ENCODE measurements at places on chromosomes 3 and 15. TPM values are rescaled to one million over a fixed set of nuclear protein-coding genes. Genes with fewer than 3 reads are reported as not detected.

DNA sequence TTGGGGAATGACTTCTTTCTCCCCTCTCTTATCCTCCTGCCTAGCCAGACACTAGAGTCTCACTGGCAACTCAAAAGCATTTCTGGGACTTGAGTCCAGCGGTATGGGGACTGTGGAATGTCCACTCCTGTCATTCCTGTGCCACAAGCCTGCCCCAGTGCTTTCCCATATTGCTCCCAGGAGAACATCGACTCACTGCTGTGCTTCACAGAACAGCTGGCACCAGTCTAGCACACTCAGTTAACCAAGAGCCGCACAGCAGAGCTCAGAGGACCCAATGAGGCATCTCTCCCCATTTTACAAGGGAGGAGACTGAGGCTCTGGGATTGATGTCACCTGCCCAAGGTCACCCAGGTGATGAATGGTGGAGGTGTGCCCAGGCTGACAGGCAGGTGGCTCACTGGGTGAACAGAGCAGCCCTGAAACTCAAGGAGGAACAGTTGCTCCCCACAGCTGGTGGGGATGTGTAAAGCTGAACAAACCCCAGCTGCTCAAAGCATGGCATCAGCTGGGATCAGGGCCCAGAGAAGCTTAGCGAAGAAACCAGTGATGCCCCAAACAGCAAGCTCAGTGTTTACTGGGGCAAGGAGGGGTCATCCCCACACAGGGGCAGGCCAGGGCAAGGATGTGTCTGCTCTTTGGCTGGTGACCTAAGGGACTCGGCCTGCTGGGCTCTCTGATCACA is 35.4 kb upstream of the DUSP7 start:
- no peaks in the 10 kb centered on the region for H3K27me3 ChIP-seq
- DNase-seq: no peak
- peaks cover 12% of the 10 kb centered on the region for H3K4me1 ChIP-seq

Gene RTP3
- not detected for total RNA-seq

GRCh38 chr3:101646726-101647125 is 30.2 kb downstream of the ZBTB11 start:
- no peak for DNase-seq
- no peaks in the 10 kb centered on the region for H3K27me3 ChIP-seq
- peaks cover 36% of the 10 kb centered on the region for H3K4me1 ChIP-seq
- no peak overlapping the region for H3K4me3 ChIP-seq
- peaks cover 27% of the 10 kb centered on the region for H3K36me3 ChIP-seq
- no peak overlapping the region for H3K27ac ChIP-seq

DNA sequence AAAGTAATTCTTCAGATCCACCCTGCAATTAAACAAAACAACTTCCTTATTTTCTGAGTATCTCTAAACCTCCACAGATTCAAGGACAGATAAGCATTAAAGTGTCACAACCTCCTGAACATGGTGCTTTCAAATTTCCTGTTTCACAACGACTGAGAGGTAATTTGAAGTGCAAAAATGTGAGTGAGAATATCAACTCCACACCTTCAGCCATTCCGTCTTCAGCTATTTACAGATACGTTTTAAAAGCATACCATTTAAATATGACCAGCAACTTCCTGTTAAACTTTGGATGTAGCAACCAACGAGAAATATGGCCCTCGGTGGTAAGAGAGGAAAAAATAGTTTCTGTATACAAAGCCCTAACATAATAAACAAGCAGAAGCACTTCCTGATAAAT is 32.1 kb upstream of the PCSK6 start:
- H3K36me3 ChIP-seq: no peaks in the 10 kb centered on the region
- no peak overlapping the region for H3K27ac ChIP-seq
- no peak overlapping the region for H3K4me3 ChIP-seq
- H3K27me3 ChIP-seq: peaks cover 12% of the 10 kb centered on the region
- no peak for DNase-seq
- peaks cover 5% of the 10 kb centered on the region for H3K4me1 ChIP-seq

Gene ACTRT3
- total RNA-seq: 0.20 TPM

GRCh38 chr15:99068186-99068585 is 36.7 kb upstream of the SYNM start:
- DNase-seq: no peak
- no peak overlapping the region for H3K27ac ChIP-seq
- H3K4me1 ChIP-seq: no peaks in the 10 kb centered on the region
- no peaks in the 10 kb centered on the region for H3K36me3 ChIP-seq
- peaks cover 5% of the 10 kb centered on the region for H3K27me3 ChIP-seq

- peak overlapping the region; percentile 63 for H3K4me3 ChIP-seq
- peaks cover 32% of the 10 kb centered on the region for H3K36me3 ChIP-seq
- DNase-seq: peak; percentile 54
- H3K4me1 ChIP-seq: peaks cover 91% of the 10 kb centered on the region
- H3K27me3 ChIP-seq: peaks cover 2% of the 10 kb centered on the region
Measured at GRCh38 chr15:60584355-60584998, 105.5 kb upstream of the ICE2 start.

DNA sequence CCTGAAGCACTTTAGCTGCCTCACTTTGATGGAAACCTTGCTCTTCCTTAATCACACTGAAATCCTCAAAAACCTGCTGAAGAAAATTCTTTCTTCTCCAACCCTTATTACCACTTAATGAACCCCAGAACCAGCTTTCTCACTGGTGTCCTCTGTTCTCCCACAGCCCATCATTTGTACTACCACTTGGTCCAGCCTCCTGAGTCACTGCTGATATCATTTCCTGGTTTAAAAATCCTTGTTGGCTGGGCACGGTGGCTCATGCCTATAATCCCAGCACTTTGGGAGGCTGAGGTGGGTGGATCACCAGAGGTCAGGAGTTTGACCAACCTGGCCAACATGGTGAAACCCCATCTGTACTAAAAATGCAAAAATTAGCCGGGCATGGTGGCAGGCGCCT is 418.6 kb upstream of the KCNMB2 start:
- H3K27me3 ChIP-seq: no peaks in the 10 kb centered on the region
- no peaks in the 10 kb centered on the region for H3K4me1 ChIP-seq
- no peaks in the 10 kb centered on the region for H3K36me3 ChIP-seq
- H3K4me3 ChIP-seq: no peak overlapping the region
- no peak for DNase-seq
- H3K27ac ChIP-seq: no peak overlapping the region

- no peaks in the 10 kb centered on the region for H3K36me3 ChIP-seq
- no peak for DNase-seq
- no peaks in the 10 kb centered on the region for H3K4me1 ChIP-seq
- no peak overlapping the region for H3K27ac ChIP-seq
- no peaks in the 10 kb centered on the region for H3K27me3 ChIP-seq
- no peak overlapping the region for H3K4me3 ChIP-seq
Measured at GRCh38 chr3:26291840-26292239, 330.7 kb upstream of the LRRC3B start.

Gene CIB2
- 0.55 TPM for total RNA-seq

- peaks cover 5% of the 10 kb centered on the region for H3K27me3 ChIP-seq
- no peak for DNase-seq
- no peaks in the 10 kb centered on the region for H3K4me1 ChIP-seq
- H3K36me3 ChIP-seq: no peaks in the 10 kb centered on the region
- H3K27ac ChIP-seq: no peak overlapping the region
Measured at GRCh38 chr3:42421818-42422796, 11.7 kb upstream of the LYZL4 start.

Gene GNAT1
- not detected for total RNA-seq

Gene SUCNR1
- total RNA-seq: not detected

DNA sequence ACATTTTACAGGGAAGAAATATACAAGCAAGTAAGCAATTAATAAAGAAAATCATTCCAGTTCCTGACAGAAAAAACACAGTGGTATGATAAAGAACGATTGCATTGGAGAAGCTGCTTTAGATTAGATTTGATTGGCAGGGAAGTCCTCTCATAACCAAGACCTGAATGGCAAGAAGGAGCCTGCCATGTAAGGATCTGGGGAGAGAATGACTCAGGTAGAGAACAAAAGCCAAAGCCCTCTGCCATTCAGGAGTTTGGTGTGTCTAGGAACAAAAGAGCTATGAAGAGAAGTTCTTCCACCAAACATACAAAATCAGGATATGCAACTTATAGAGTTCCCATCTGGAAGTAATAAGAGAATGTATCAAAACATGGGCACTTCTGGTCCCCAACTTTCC is 57.6 kb downstream of the SIDT1 start:
- peaks cover 52% of the 10 kb centered on the region for H3K36me3 ChIP-seq
- DNase-seq: no peak
- no peak overlapping the region for H3K4me3 ChIP-seq
- H3K4me1 ChIP-seq: peaks cover 6% of the 10 kb centered on the region
- H3K27ac ChIP-seq: no peak overlapping the region
- H3K27me3 ChIP-seq: no peaks in the 10 kb centered on the region

Gene CYP8B1
- not detected for total RNA-seq

DNA sequence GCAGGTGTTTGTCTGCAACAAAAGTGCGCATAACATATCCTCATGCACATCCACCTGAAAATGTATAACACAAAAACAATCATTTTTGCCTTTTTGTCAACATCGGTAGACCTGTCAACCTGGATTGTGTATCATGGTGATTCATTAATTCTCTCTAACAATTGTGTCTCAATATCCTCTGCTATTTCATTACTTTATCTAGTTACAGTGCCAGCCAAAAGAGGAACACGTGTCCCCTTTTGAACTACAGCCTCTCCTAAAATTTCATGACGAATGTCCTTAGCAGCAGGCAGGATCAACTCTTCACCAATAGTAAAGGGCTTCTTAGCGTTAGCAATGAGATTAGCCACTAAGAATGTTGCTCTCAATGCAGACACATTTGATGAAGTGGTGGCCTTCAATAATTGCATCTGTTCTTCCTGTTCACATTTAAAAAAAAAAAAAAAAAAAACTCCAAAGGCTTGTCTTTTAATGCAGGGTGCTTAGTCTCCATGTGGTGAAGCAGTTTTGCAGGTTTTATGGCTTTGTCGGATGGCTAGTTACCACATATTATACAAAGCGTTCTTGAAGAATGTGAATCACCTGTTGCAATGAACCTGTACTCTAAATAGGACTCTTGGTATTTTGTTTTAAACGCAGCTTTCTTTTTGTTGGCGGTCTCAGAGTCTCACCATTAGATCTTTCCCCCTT is 45.7 kb upstream of the MCTP2 start:
- no peaks in the 10 kb centered on the region for H3K36me3 ChIP-seq
- peaks cover 25% of the 10 kb centered on the region for H3K27me3 ChIP-seq
- no peak for DNase-seq
- peaks cover 4% of the 10 kb centered on the region for H3K4me1 ChIP-seq
- no peak overlapping the region for H3K4me3 ChIP-seq
- H3K27ac ChIP-seq: no peak overlapping the region

Gene SNTN
- total RNA-seq: not detected

DNA sequence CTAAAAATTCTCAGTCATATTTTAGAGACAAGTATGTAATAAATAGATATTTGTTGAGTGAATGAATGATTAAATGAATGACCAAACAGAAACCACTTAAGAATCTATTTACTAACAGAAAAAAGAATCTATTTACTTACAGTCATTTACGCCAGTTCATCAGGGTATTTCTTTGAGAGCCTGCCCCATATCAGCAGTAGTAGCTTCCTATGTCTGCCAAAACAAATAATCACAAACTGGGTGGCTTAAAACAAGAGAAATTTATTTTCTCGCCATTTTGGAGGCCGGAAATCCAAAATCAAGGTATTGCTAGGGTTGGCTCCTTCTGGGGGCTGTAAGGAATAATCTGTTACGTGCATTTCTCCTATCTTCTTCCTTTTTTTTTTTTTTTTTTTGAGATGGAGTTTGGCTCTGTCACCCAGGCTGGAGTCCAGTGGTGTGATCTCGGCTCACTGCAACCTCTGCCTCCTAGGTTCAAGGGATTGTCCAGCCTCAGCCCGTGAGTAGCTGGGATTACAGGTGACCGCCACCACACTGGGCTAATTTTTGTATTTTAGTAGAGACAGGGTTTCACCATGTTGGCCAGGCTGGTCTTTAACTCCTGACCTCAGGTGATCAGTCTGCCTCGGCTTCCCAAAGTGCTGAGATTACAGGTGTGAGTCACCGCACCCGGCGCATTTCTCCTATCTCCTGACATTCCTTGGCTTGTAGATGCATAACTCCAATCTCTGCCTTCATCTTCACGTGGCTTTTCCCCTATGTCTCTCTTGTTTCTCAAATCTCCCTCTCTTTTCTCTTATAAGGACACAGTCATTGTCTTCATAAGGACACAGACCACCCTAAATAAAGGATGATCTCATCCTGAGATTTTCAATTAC is 65.2 kb upstream of the SPPL2A start:
- H3K27ac ChIP-seq: no peak overlapping the region
- no peaks in the 10 kb centered on the region for H3K4me1 ChIP-seq
- no peaks in the 10 kb centered on the region for H3K27me3 ChIP-seq
- no peak for DNase-seq
- H3K36me3 ChIP-seq: no peaks in the 10 kb centered on the region
- no peak overlapping the region for H3K4me3 ChIP-seq

Gene ALDH1L1
- total RNA-seq: not detected

Gene INAFM2
- 8.5 TPM for total RNA-seq

DNA sequence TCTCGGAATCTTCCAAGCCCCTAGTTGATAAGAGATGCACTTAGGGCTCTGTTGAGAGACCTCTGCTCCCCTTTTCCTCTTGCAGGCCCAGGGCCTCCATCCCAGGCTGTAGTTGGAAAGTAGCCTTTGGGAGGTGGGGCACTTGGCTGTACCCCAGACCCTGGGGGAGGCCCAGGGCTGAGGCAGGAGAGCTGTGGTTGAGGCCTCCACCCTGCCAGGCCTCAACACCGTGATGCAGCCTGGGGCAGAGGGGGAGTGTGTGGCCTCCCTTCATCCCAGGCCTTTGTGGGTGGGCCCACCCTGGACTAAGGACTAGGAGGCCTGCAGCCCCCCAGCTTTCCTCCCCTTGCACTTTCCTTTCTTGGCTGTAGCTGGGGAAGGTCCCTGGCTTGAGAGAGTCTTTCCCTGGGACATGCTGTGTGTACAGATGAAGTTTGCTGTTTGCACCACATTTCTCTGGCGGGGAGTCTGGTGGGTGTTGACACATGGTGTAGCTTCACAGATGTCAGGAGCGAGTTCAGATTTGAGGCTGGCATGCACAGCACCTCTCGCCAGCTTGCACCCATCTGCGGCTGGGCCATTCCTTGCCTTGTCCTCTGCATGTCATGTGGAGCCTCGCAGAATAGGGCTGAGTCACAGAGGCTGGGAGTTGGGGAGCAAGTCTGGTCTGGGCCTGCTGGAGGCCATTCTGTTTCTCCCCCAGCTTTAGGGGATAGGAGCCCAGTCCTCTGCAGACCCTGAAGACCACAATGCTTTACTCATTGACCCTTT is 13.7 kb downstream of the PLEKHO2 start:
- peak overlapping the region; percentile 4 for H3K27ac ChIP-seq
- H3K4me1 ChIP-seq: peaks cover 33% of the 10 kb centered on the region
- H3K27me3 ChIP-seq: no peaks in the 10 kb centered on the region
- H3K36me3 ChIP-seq: peaks cover 29% of the 10 kb centered on the region

DNA sequence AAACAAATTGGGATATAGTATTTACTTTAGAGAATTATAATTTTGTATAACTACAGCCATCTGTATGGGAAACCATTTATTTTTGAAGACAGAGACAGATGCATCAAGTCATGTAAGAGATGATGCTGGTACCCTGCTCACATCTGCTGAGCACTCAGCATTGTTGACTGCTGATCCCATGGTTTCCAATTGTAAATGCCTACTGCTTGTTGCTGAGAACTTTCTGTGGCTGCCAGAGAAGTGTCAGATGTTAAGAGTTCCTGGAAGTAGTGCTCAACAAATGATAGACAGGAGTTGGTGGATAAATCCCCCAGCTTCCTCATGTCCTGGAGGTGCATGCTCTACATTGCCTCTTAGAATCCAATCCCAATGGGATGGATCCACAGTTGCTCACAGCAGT is 167.1 kb downstream of the OXSM start:
- H3K4me3 ChIP-seq: no peak overlapping the region
- H3K36me3 ChIP-seq: no peaks in the 10 kb centered on the region
- no peak overlapping the region for H3K27ac ChIP-seq
- no peaks in the 10 kb centered on the region for H3K27me3 ChIP-seq
- DNase-seq: no peak

Measured in activated CD4-positive, alpha-beta T cell treated with anti-CD3 and anti-CD28 coated beads, Interleukin-2, amount 10 ng/mL, durations not matched to agents 7 days and 5 days (primary cell).